ENCODE measurements at places on chromosomes 7 and 10.
A peak's percentile ranks its signal among the peaks of the same experiment; 100 is the strongest.

DNA sequence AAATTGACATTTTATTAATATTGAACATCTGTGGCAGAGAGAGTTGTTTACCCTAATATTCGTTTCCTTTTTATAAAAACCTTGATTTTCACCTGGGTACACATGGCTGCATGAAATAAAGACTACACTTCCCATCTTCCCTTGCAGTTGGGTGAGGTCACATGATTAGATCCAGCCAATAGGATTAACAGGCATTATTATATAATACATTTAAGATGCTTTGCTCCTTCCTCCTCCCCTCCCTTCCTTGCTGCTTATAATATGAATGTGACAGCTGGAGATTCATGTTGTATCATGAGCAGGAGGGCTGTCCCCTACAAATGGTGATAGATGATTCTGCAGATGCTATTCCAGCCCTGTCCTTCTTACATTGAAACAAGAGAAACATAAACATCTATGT is 146.6 kb downstream of the SH2D4B start:
- DNase-seq: peak; percentile 28

DNA sequence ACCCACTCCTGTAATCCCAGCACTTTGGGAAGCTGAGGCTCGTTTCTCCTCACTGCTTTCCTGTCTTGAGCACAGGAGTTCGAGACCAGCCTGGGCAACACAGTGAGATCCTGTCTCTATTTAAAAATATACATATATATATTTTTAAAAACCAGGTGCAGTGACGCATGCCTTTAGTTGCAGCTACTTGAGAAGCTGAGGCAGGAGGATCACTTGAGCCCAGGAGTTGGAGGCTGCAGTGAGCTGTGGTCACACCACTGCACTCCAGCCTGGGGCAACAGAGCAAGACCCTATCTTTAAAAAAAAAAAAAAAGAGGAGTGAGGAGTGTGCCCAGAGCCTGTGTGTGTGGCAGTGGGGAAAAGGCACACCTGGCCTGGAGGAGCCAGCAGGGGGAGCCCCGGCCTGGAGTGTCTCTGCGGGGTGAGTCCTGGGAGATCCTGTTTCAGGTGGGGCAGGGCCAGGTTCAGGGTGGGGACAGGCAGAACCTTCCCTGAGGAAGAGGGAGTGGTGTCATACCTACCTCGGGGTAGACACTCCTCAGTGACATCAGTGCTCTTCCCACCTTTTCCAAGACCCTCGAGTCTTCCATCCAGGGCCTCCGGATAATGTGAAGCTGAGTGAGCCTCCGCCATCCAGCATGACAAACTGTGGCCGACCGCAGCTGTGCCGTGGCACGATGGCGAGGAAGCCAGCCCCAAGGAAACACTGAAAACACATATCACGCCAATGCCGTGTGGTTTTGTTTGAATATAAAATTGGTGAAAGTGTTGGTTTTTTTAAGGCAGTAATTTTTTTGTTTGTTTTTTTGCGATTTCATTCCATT is 9.0 kb upstream of the ARPC1B start:
- peak; percentile 75 for DNase-seq

DNA sequence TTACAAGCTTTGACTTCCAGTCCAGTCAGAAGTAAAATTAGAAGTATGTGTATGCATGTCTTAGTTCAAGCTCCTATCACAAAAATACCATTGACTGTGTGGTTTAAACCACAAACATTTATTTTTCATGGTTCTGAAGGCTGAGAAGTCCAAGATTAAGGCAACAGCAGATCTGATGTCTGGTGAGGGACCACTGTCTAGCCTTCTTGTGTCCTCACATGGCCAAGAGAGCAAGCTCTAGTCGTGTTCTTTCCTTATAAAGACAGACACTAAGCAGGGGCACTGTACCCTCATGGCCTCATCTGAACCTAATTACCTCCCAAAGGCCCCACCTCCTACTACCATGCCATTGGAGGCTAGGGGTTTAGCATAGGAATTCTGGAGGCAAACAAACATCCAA is 41.3 kb upstream of the ARL4A start:
- no peak for DNase-seq

DNA sequence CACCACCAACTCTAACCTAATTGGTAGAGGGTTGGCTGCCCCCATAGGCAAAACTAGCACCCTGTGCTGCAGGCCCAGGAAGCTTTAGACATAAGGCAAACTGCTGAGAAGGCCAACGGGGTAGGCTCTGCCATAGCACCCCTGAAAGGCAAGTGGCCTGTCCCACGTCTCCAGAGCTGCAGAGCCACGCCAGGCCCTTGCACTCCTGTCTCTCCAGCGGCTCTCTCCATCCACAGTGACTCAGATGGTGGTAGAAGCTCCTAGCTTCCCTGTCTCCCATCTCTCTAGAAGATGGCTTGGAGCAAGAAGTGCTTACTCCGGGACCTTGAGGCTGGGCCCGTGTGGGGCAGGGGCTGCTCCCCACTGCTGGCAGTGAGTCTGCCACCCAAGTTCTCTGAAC is 310.6 kb upstream of the ZMIZ1 start:
- no peak for DNase-seq

- no peak for DNase-seq
Observed at GRCh38 chr10:27698961-27699360, 46.7 kb downstream of the MKX start.

- DNase-seq: no peak
Observed at GRCh38 chr7:32658467-32658869, 163.2 kb downstream of the AVL9 start.

DNA sequence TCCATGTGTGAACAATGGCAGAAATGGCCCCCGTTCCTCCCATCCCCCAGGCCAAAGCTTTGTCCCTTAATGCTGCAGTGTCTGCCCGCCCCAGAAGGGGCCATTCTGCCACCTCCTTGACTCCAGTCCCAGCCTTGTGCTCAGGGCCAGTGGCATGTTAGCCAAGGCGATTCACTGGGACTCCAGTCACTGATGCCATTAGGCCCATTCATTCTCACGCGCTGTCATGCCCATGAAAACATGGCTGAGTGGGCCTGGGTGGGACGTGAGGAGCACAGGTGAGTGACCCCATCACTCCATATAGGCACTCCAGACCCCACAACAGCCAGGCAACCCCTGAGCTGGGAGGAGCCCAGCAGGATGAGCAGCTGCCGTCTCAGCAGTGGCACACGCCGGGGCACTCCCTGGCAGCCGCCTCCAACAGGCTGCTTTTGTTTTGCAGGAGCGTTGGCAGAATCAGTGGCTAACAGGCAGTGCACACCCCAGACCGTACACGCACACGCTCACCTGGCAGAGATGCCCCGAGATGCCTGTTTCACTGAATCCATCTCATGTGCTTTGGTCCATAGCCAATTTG is 79.5 kb downstream of the TCERG1L start:
- DNase-seq: no peak

- no peak for DNase-seq
Observed at GRCh38 chr10:71561003-71561574, 158.5 kb downstream of the C10orf105 start.

GRCh38 chr10:85961073-85961472 is 405.5 kb downstream of the GRID1 start:
- no peak for DNase-seq

DNA sequence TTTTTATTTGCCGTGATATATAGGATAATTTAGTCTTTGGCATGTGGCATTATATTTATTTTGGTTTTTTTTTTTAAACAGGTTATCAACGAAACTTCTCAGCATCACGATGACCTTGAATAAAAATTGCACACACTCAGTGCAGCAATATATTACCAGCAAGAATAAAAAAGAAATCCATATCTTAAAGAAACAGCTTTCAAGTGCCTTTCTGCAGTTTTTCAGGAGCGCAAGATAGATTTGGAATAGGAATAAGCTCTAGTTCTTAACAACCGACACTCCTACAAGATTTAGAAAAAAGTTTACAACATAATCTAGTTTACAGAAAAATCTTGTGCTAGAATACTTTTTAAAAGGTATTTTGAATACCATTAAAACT is 9.1 kb downstream of the VIM start:
- DNase-seq: no peak

GRCh38 chr10:4663162-4663992 is 162.6 kb upstream of the AKR1E2 start:
- DNase-seq: peak; percentile 87

GRCh38 chr7:74502216-74502891 is 48.6 kb downstream of the GTF2IRD1 start:
- no peak for DNase-seq
